ENCODE measurements at places on chromosomes 3 and 15. TPM values are rescaled to one million over a fixed set of nuclear protein-coding genes. Genes with fewer than 3 reads are reported as not detected.

DNA sequence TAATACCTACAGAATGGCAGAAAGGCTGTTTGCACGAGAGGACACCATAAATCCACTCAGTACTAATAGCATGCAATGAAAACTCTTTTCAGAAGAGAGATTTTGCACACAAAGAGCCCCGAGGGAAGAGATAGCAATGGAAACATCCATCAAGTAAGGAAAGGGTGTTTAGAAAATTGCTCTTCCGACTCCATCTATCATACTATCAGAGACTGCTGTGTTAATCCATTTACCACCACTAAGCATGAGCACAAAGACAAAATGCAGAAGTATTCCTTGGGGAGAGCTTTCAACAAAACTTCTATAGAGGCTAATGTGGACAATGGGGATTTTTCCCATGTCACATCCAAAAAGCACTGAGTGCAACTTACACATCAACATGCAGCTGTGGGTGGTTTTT, 72.1 kb upstream of the PLAAT1 start:
- no peaks in the 10 kb centered on the region for H3K36me3 ChIP-seq
- H3K27me3 ChIP-seq, result no peaks in the 10 kb centered on the region
- H3K4me3 ChIP-seq, result no peak overlapping the region

DNA sequence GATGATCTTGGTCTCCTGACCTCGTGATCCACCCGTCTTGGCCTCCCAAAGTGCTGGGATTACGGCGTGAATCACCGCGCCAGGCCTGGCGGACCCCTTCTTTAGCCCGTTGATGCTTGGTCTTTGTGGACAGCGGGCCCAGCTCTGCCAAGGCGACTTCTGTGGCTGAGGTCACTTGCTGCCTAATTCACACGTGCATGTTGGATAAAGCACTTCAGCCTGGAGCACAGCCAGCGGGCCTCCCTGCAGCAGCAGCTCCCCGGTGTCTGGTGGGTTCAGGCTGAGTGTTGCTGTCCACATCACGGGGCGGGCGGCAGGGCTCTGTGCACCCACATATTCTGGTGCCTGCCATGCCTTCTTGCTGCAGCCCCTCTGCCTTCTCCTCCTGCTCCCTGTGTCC, 88.4 kb downstream of the DGKG start:
- no peaks in the 10 kb centered on the region for H3K4me1 ChIP-seq
- no peak overlapping the region for H3K4me3 ChIP-seq
- no peak overlapping the region for H3K27ac ChIP-seq
- DNase-seq, result no peak
- H3K27me3 ChIP-seq, result no peaks in the 10 kb centered on the region

GRCh38 chr3:109224333-109224732, 87.8 kb downstream of the C3orf85 start:
- H3K27ac ChIP-seq, result no peak overlapping the region
- no peak overlapping the region for H3K4me3 ChIP-seq

- peaks cover 6% of the 10 kb centered on the region for H3K4me1 ChIP-seq
- H3K27me3 ChIP-seq, result no peaks in the 10 kb centered on the region
- no peak for DNase-seq
- H3K4me3 ChIP-seq, result no peak overlapping the region
- no peak overlapping the region for H3K27ac ChIP-seq
- H3K36me3 ChIP-seq, result no peaks in the 10 kb centered on the region
Measured at GRCh38 chr15:71121442-71121841, 6.2 kb downstream of the THSD4 start.

DNA sequence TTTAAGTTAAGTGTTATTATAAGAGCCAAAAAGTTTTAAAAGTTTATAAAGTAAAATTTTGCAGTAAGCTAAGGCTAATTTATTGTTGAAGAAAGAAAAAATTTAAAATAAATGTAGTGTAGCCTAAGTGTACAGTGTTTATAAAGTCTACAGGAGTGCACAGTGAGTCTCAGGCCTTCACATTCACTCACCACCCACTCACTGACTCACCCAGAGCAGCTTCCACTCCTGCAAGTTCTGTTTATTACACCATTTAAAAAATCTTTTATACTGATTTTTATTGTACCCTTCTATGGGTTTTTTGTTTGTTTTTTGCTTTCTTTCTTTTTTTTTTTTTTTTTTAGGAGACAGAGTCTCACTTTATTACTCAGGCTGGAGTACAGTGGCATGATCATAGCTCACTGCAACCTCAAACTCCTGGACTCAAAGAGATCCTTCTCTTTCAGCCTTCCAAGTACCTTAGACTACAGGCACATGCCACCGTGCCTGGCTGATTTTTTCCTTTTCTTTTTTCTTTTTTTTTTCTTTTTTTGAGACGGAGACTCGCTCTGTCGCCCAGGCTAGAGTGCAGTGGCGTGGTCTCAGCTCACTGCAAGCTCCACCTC, 25.9 kb downstream of the CSTA start:
- H3K36me3 ChIP-seq, result no peaks in the 10 kb centered on the region
- no peak for DNase-seq
- H3K27me3 ChIP-seq, result no peaks in the 10 kb centered on the region
- H3K27ac ChIP-seq, result no peak overlapping the region

DNA sequence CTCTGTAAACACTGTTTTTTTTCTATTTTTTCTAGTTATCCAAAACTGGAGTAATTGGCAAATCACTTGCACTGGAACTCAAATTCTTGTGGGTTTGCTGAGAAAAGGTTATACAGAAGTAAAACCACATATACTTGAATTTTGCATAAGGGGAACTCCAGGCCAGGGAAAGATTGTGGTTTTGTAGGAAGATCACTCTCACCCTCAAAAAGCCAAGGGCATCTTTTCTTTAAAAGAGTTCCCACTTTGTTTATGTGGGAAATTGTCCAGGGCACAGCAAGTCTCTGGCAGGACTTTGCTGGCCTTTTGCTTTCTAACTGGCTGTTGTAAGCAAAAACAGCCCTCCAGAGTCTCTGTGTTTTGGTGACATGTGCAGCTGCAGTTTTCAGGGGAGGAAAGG, 340.3 kb upstream of the RBMS3 start:
- H3K4me3 ChIP-seq, result no peak overlapping the region
- peak overlapping the region; percentile 32 for H3K27ac ChIP-seq
- no peaks in the 10 kb centered on the region for H3K36me3 ChIP-seq
- DNase-seq, result no peak
- H3K4me1 ChIP-seq, result peaks cover 11% of the 10 kb centered on the region

DNA sequence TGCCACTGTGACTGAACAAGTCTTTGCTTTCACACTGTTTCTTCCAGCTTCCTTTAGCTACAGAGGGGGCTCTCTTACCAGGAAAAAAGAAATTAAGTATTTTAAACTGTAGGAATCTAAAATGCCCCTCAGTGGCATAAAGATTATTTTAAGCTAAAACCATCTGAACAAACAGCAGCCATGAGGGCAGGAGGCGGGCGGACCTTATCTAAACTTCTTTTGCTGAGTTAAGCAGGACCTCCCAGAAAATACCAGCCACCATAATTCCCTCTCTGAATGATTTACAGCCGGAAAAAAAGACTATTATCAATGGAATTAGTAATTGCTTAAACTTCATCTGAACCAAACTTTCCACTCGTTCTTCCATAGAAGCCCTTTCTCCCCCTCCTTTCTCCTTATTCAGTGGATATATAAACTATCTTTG, 5.2 kb upstream of the TOPAZ1 start:
- H3K4me3 ChIP-seq, result no peak overlapping the region
- H3K4me1 ChIP-seq, result peaks cover 4% of the 10 kb centered on the region
- no peaks in the 10 kb centered on the region for H3K36me3 ChIP-seq
- DNase-seq, result no peak
- H3K27me3 ChIP-seq, result no peaks in the 10 kb centered on the region

- DNase-seq, result no peak
- no peak overlapping the region for H3K4me3 ChIP-seq
- peaks cover 14% of the 10 kb centered on the region for H3K4me1 ChIP-seq
- H3K27me3 ChIP-seq, result no peaks in the 10 kb centered on the region
Measured at GRCh38 chr3:136698361-136698760, 53.8 kb downstream of the STAG1 start.

DNA sequence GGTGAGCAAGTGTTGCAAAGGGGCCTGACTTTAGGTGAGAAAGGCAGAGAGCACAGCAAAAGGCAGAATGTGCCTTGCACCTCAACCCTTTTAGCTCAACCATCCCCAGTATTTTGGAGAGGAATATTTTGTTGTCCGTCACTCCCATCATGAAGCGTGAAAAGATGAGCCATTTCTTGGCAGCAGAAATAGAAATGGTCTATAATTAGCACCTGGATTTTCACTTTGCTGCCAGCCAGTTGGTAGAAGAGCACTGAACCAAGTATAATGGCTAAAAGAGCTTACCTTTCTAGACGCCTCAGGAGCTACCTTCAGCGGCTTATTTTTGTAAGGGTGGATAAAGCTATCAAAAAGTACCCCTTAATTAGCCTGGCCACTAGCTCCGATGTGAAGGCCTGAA, 406.7 kb downstream of the OCA2 start:
- H3K27me3 ChIP-seq, result no peaks in the 10 kb centered on the region
- no peak overlapping the region for H3K4me3 ChIP-seq
- no peak for DNase-seq
- no peak overlapping the region for H3K27ac ChIP-seq
- no peaks in the 10 kb centered on the region for H3K4me1 ChIP-seq

- H3K4me1 ChIP-seq, result peaks cover 36% of the 10 kb centered on the region
- H3K27me3 ChIP-seq, result no peaks in the 10 kb centered on the region
- H3K4me3 ChIP-seq, result peak within 1 kb of the TSS; percentile 78
- DNase-seq, result peak; percentile 74
Measured at GRCh38 chr3:9916734-9917680, at the start of gene IL17RC. Gene IL17RC, plus strand, starts transcription at chr3:9917098. Its CDS starts 218 bp downstream, at chr3:9917316.

- no peaks in the 10 kb centered on the region for H3K36me3 ChIP-seq
- H3K4me3 ChIP-seq, result no peak overlapping the region
- no peak for DNase-seq
- no peak overlapping the region for H3K27ac ChIP-seq
- no peaks in the 10 kb centered on the region for H3K4me1 ChIP-seq
- no peaks in the 10 kb centered on the region for H3K27me3 ChIP-seq
Measured at GRCh38 chr3:89314454-89315098, 207.2 kb downstream of the EPHA3 start.

GRCh38 chr15:40340740-40341400, at the start of gene CCDC9B:
Gene CCDC9B, minus strand, starts transcription at chr15:40340939. Its CDS starts 120 bp downstream, at chr15:40340819.
- no peaks in the 10 kb centered on the region for H3K36me3 ChIP-seq
- DNase-seq, result peak; percentile 95
- H3K27me3 ChIP-seq, result no peaks in the 10 kb centered on the region
- peak within 1 kb of the TSS; percentile 96 for H3K27ac ChIP-seq
- peak within 1 kb of the TSS; percentile 45 for H3K4me3 ChIP-seq
- H3K4me1 ChIP-seq, result peaks cover 73% of the 10 kb centered on the region

DNA sequence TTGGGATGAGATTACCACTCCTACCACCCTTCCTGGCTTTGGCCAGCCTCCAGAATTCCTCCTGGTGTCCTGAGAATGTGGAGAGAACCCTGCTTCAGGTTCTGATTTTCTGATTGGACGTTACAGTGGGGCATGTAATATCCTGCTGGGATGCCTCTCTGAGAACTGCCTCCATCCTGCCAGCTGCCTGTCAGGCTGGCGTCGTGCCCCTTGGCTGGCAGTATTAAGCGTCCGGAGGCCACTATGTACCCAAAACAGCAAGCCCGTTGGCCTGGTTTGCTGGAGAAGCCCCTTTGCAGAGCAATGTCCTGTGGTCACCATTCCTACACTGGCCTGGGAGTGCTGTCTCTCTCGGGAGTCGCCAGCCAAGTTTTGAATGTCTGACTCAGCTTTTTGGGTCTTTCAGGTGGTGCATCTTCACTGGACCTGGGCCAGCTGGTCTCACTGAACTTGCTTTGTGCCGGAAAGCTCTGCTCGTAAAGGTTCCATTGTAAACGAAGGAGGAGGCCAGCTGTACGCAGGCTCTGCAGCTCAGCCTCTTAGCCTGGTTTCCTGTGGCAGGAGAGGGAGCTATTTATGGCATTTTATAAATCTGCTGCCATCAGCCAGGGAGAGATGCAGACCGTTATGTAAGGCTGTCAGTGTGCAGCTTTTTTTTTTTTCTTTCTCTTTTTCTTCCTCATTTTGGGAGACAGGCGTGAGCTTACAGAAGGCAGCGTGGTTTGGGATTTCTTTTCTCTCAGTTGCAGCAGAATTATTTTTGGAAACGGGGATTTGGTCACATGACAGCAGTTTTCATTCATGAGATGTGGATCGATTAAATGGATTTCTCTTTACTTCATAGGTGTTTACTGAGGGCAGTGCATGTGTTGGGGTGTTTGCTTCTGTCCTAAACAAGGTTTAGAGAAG, 19.0 kb upstream of the TRAK1 start:
- DNase-seq, result peak; percentile 48
- no peaks in the 10 kb centered on the region for H3K27me3 ChIP-seq
- H3K27ac ChIP-seq, result peak overlapping the region; percentile 82
- H3K4me1 ChIP-seq, result peaks cover 51% of the 10 kb centered on the region

GRCh38 chr3:148998715-148999423, 7.5 kb downstream of the GYG1 start:
- peaks cover 28% of the 10 kb centered on the region for H3K36me3 ChIP-seq
- peak overlapping the region; percentile 39 for H3K27ac ChIP-seq
- peak; percentile 36 for DNase-seq
- no peaks in the 10 kb centered on the region for H3K27me3 ChIP-seq
- no peak overlapping the region for H3K4me3 ChIP-seq

DNA sequence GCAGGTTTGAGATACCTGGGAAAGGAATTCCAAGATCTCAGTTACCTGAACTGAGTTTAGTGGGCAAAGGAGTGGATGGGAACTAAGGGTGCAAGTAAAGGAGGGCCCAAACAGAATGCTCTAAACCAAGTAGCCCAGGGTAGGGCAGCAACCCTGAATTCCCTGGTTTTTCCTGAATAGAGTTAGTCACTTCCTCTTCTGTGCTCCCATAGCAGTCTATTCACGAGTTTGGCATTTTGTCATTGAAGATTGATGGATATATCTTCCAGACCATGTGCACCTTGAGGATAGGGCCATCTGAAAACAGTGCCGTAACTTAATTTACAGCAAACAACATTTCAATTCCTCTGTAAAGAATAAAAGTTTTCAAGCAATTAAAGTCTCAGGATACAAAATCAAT, 18.5 kb upstream of the PTX3 start:
- H3K36me3 ChIP-seq, result no peaks in the 10 kb centered on the region
- no peaks in the 10 kb centered on the region for H3K4me1 ChIP-seq
- DNase-seq, result no peak
- H3K4me3 ChIP-seq, result no peak overlapping the region
- no peaks in the 10 kb centered on the region for H3K27me3 ChIP-seq

DNA sequence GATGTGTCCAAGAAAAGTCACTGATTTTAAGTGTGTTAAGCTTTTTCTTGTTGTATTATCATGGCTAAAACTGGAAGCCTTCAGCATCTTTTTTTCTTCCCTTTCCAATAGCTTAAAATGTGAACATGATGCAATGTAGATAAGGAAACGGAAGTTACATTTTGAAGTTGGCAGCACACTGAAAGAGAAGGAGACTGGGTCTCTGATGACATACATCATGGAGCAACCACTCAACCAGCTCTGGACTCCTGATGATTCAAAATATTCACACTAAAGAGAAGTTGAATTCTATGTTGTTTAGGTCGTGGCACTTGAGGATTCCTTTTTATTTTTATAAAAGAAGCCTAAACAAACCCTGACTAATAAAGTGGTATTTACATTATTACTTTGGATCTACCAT, 488.3 kb upstream of the ALCAM start:
- H3K4me1 ChIP-seq, result no peaks in the 10 kb centered on the region
- H3K36me3 ChIP-seq, result no peaks in the 10 kb centered on the region
- no peak for DNase-seq
- no peak overlapping the region for H3K4me3 ChIP-seq

ECE2 gene
- total RNA-seq, result not detected

BOC gene
- total RNA-seq, result 8.6 TPM

ZWILCH gene
- total RNA-seq, result 4.6 TPM

KIF15 gene
- total RNA-seq, result 0.89 TPM

CHRD gene
- total RNA-seq, result 2.6 TPM

PATL2 gene
- total RNA-seq, result 6.2 TPM

All from upper lobe of left lung (tissue), 6 donors.